ENCODE measurements at places on chromosomes 5 and 9.

- DNase-seq = peak; percentile 68
These were observed at the start of gene CDKN2A for GRCh38 chr9:21993893-21994555. Gene CDKN2A (minus strand): TSS chr9:21994392.

DNA sequence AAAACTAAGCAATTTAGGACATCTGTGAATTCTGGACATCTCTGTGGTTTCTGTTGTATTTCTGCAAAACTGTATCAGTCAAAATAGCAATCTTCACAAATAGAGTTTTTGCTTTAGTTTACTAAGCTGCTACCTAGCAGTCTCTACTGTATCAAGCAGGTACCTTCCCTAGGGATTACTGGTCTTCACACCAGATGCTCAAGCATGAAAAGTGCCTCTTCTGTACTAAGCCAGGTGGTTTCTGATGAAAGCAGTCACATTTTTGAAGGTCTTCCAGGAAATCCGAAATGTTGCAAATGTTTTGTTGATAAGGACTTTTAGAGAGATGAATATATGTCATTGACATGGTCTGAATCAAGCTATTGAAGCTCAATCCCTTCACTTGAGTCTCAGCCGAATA, 540.0 kb downstream of the KCTD16 start:
- no peak for DNase-seq

GRCh38 chr9:116798521-116798920, 111.4 kb downstream of the TRIM32 start:
- DNase-seq = no peak

GRCh38 chr5:52774005-52774410, 13.7 kb upstream of the ITGA1 start:
- no peak for DNase-seq

GRCh38 chr5:115209279-115209678, 39.6 kb upstream of the TRIM36 start:
- peak; percentile 1 for DNase-seq

DNA sequence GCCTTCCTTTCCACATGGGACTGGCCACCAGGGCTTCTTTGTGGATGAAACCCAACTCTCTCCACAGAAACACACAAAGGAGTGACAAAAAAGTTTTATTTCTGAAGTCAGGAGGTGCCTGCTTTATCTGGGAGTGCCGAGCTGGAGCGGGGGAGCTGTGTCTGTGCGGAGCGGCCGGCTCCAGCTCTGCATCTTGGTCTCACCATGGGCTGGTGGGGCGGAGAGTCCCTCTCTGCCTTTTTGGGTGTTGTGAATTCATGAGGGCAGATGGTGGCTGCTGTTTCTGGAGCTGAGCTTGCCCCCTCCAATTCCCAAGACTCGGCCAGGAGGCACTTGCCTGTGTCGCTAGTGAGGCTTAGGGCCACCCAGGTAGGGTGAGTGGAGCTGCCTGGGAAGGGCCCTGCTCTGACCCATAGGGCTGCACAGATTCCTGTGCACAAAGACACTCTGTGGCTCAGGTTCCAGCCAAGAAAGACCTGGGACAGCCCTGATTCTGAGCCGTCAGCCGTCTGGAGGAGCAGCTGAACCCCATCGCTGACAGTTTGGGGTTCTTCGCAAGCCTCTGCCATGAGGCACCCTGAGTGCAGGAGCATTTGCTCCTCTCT, 1.4 kb downstream of the DBH start:
- no peak for DNase-seq

- no peak for DNase-seq
These were observed 31.3 kb downstream of the IRF1 start for GRCh38 chr5:132459031-132459982.

- DNase-seq = no peak
These were observed 328.6 kb downstream of the KDM4C start for GRCh38 chr9:7086389-7086788.

GRCh38 chr5:162995568-162995967, 441.8 kb upstream of the CCNG1 start:
- DNase-seq = no peak

DNA sequence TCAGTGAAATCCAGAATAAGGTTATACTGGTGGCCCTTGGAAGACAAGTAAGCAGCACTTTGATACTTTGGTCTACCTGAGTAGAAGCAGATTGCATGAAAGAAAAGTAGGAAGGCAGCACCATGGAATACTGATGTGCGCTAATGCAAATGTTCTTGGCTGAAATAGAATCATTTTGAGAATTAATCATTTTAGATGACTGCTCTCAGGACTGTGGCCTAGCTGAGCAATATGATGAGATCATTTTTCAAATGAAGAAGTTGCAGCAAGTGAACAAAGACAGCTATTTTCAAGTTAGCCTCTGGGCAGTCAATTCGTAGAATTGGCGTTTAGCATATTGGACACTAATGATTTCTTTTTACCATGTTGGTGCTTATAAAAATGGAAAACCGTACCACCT, 483.5 kb downstream of the TMEM232 start:
- no peak for DNase-seq

DNA sequence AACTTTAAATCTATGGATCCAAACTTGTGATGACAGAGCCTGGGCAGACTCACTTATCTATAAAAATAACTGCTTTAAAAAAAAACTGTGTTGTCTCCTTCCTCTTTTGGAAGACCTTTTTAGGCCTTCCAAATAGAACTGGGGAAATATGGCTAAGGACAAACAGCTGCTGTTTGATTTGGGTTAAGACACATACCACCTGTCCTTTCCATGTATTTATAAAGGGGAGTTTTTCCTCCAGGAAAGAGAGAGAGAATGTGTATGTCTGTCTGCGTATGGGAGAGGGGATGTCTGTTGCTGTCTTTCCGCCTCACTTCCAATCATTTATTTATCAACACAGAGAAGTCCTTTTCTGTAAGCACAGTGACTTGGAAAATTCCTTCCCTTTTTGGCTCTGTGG, 2.8 kb downstream of the ARHGEF37 start:
- no peak for DNase-seq

GRCh38 chr5:137199966-137200365, 299.2 kb downstream of the SPOCK1 start:
- DNase-seq = no peak

- DNase-seq = no peak
These were observed 31.0 kb downstream of the TTC1 start for GRCh38 chr5:160039810-160040470.

GRCh38 chr9:97735070-97735600, 38.0 kb upstream of the XPA start:
- no peak for DNase-seq

DNA sequence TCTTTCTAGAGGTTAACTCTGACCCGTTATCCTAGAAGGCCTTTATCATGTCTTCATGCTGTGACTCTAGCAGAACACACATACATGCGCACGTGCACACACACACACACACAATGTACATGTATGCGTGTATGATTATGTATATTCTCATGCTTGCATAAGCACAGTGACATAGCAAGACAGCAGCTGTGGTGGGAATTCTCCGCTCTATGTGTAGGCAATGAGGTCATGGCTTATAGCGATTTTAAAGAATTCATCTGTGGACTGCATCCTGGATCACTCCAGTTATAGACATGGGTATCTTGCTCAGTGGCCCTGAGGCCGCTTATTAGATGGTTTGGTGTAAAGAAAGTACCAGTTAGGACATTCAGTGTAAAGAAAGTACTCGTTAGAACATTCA, 106.2 kb downstream of the FBXL7 start:
- DNase-seq = no peak

Measured in CD8-positive, alpha-beta memory T cell (primary cell).